PC-3 (cell line): ENCODE measurements at places on chromosomes 11 and 22. TPM values are rescaled to one million over a fixed set of nuclear protein-coding genes. Genes with fewer than 3 reads are reported as not detected.

Gene CASP5
- not detected in 2 replicates for total RNA-seq

Gene ASRGL1
- 26.6 and 49.8 TPM in 2 replicates for total RNA-seq

Gene LRRC10B
- 0.55 TPM in 1 of 2 replicates, not detected in the other for total RNA-seq

DNA sequence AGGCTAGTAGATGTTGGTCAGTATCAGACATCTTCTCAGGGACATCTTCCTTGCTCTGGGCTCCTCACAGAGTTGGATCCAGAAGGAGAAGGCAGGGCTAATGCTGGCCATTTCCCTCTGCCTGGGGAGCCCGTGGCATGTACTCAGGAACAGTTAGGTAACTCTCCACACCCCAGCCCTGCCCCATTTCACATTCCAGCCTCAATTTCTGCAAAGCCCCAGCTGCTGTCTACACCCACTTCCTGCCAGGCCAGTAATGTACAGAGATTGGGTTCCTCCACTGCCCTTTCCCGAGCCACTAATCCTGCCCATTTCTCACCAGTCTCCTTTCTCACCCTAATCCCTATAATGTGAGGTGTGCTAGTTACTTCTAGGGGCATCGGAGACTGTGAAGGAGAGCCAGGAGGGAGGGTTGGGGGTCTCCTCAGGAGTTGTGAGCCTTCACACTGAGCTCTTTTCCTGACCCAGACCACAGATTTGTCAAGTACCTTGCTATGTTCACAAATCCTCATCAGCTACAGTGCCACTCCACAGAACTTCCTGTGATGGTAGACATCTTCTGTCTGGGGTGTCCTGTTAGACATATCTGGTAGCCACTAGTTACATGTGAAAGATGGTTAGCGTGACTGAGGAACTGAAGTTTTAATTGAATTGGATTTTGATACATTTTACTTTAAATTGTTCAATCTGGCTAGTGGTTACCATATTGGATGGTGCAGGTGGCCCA, 1.3 kb upstream of the SEC14L3 start:
- DNase-seq: no peak

DNA sequence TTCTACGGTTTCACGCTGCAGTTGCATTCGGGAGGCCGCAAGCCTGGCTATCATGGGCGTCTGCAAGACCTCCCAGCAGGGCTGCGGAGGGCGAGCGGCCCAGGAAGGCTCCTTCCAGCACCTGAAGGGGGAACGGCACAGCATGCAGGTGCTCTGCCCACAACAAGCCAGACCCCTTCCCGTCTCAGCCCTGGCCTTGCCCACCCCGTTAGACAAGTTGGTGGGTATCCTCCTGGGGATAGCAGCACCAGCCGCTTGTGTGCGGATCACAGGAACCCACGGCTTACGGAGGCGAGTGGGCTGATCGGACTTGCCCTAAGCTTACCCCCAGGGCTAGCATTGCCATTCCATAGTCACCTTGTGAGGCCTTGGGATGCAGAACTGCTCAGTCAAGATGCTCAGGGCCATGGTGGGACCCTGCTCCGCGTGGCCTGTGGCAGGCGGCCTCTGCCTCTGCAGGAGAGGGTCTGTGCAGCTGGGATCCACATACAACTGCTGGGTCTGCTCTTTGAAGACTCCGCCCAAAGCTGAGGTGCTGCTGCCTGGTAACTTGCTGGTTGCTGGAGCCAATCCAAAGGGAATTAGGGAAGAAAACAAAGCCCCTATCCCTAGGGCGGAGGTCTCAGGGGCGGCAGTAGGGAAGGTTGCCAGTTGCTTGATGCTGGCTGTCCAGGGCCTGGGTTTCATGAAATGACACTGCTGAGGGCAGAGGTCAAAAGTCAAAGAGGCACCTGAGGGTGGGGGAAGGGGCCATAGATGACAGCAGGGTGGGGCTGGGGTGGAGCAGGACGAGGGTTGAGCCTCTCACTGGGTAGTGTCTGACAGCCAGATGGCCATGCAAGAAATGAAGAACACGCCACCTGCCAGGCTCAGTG, 1.4 kb upstream of the OSBPL5 start:
- DNase-seq: no peak

DNA sequence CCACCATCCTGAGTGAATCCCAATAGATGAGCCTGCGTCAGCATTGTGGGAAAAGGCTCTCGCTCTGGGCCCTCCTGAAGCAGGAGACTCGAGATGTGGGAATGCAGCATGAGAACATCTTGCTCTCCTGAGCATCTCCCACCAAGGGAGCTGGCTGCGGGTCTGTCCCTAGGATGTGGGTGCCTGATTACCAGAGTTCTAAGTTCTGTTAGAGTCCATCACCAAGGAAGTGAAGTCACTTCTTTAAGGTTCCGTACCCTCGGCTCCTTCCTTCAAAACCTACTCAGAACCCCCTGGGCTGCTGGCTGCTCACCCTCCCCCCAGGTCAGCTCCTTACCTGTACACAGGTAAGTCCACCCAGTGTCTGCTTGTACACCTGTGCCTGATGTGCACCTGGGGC, 100.5 kb upstream of the IGLL5 start:
- DNase-seq: no peak

GRCh38 chr11:61950035-61950547, at the start of gene BEST1:
BEST1 (plus strand) TSS chr11:61950351; CDS start chr11:61951807, 1,456 bp downstream.
- no peak for DNase-seq

- DNase-seq: no peak
These were observed 75.7 kb upstream of the MYO18B start for GRCh38 chr22:25666308-25666707.

DNA sequence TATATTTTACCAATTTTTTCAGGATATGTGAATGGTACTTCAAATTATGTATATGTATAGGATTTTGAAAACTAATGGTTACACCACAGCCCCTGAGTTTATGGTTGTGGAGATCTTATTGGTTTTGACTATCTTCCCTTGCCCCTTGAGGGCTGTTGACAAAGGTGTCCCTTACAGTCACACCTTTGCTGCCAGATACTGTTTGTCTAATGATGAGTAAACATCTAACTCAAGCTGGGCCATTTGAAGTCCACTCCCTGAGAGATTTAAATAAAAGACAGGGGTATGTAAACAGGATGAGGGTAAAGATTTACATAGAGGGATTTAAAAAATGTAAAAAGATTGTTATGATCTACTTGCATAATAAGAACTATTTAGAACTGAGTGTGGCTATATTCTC, 38.9 kb upstream of the LUZP2 start:
- DNase-seq: peak; percentile 5

DNA sequence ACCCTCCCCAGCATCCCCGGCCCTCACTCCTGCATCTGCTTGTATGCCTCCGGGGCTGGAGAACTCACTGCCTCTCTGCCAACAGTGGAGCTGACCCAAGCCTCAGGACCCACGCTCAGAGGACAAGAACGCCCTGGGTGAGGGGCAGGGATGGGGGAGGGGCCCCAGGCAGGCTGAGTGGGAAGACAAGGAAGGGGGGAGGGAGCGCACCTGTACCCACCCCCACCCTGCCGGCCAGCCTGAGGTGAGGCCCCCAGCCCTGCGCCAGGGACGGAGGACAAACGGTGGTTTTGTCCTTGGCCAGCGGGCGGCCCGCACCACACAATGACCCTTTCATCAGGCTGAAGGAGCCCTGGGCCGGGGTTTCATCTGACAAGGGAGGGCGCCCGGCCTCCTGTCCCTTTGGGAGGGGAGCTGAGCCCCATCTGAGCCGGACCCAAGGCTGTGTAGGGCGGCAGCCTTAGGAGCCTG, 10.0 kb downstream of the WNT7B start:
- DNase-seq: no peak

- peak; percentile 70 for DNase-seq
These were observed 38.6 kb upstream of the BMAL1 start for GRCh38 chr11:13238879-13239514.

DNA sequence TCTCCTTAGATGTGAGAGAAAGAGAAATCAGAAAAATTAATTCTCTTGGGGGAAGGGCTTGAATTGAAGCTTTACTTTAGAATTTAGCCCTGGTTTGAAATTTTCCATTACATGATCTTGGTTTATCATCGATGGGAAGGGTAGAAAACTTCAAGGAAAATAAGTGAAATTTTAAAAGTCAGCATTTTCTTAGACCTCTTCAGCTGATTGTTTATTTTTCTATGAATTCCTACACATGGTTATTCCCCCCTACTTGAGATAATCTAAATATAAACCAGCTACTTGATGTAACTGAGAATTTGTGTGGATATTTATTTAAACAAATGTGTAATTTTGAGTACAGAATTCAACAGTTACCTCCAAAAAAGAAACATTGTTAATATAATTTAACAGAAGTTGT, 10.9 kb downstream of the PIH1D2 start:
- DNase-seq: no peak

GRCh38 chr11:36296884-36297543, 926 bp downstream of the PRR5L start:
- DNase-seq: no peak

GRCh38 chr11:59418156-59418555, 8.1 kb downstream of the OR5A2 start:
- no peak for DNase-seq

DNA sequence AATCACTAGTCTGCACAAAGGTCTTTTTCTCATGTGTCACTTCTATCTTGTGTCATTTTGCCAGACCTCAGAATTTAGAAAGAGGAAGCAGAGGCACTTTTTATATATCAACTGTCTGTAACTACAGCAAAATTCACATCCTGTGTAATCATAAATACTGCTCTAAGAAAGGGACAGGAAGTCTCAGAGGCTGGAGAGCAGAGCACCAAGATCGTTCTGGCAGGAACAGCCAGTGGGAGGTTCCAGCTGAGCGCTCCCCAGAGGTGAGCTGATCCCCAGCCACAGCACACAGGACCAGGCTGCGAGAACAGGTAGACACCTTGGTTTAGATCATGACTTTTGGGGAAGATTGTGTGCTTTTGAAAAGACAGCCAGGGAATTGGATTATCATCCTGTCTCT, at the start of gene MS4A7:
Gene MS4A7, plus strand, starts transcription at position 179 of the 400 bp plus-strand sequence. CDS start 4,610 bp downstream, outside the sequence.
- peak; percentile 68 for DNase-seq
